Esophagus muscularis mucosa (tissue), 4 donors: ENCODE measurements at places on chromosomes 16 and 17. TPM values are rescaled to one million over a fixed set of nuclear protein-coding genes. Genes with fewer than 3 reads are reported as not detected.

GRCh38 chr17:44575403-44575802 is 18.1 kb downstream of the FZD2 start:
- no peak for DNase-seq

MMP2 gene
- 368 TPM for total RNA-seq

FADS6 gene
- total RNA-seq: not detected

DNA sequence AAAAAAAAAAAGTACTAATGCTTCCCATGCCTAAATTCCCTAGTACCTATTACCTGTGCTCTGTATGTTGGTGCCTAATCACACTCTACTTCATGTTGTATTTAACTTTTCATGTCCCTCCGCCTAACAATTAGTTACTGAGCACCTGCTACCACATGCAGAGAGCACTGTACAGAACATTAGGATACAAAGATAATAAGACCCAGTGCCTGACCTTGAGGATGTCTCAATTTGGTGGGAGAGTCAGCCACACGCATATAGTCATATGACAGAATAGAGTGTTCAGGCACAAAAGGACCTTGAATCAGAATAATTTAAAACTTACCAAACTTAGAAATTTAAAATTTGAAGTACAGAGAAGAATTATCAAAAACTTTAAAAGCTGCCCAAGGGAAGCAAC is 42.1 kb downstream of the USP31 start:
- no peak for DNase-seq

KRT20 gene
- total RNA-seq: not detected

DNA sequence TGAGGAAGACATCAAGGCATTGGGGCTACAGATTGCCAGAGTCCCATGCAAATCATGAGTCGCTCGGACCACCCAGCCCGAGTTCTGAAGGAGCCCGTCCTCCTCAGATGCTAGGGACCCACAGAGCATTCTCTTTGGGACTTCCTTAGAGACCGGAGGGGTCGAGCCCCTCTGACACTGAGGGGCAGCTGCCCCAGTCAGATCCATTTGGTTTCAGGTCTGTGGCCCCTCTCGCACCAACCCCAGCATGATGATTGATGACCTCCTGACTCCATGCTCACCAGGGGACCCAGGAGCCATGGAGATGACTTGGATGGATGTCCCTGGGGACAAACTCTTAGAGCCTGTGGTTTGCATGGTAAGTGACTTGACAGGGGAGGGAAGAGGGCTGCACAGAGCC is 8.0 kb downstream of the PDF start:
- no peak for DNase-seq

CRYM gene
- not detected for total RNA-seq

DNA sequence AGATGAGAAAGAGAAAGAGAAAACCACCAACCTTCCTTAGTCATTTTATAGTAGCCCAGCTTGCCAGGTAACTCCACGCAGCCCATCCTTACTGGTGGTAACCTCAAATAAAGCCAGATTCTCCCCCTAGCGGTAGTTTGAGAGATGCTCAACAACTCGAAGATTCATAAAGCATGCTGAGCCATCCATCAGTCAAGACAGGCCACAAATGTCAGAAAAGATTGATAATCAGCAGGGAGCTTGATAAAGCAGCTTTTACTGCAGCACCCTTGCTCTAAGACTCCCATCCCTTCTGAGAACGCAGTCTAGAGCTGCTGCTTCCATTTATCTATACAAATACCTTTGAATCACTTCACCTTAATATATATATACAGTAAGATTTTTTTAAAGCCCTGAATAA is 451.5 kb upstream of the HSBP1 start:
- no peak for DNase-seq

- no peak for DNase-seq
Measured at GRCh38 chr16:15919331-15919730, 30.1 kb upstream of the ABCC1 start.

PKMYT1 gene
- total RNA-seq: 2.5 TPM

DNA sequence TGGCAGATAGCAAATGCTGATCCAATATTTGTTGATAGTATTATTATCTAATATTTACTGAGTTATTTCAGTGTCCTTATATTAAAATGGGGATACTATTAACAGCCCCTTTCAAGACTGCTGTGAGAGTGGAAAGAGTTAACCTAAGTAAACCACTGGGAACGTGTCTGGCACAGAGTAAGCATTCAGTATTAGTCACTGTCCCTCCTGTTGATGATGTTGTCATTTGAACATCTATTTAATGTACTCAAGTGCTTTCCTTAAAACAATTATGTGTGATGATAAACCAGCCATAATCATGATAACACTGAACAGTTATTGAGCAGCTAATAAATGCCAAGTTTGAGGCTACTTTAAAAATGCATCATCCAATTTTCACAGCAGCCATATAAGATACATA is 135.7 kb upstream of the XYLT1 start:
- DNase-seq: no peak

OR1D2 gene
- not detected for total RNA-seq

FBXW10 gene
- not detected for total RNA-seq

DNA sequence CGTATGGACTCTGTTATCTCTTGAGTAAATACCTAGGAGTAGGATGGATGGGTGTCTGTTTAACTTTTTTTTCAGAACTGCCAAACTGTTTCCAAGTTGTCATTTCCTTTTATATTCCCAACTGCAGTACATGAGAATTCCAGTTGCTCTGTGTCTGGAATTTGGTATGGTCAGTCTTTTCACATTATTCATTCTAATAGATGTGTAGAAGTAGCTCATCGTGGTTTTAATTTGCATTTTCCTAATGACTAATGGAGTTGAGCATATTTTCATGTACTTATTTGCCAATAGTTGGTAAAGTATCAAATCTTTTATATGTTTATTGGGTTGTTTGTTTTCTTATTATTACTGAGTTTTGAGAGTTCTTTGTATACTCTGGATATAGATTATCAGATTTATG is 27.0 kb downstream of the MRTFB start:
- DNase-seq: no peak

DNA sequence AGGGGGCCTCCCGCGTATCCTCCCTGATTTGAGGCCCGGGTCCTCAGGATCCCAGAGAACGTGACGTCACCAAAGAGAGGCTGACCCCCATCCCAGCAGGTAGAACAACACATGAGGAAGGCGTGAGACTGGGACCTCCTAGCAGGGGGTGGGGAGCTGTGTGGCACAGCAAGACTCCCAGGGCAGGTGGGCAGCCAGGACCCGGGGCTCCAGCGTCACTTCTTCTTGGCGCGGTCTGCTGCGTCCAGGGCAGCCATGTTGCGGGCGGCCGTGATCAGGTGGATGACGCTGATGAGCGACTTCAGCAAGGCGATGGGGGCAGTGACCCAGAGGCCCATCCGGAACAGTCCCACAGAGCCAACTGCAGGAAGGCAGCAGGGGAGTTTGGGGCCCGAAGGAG is 4.1 kb downstream of the CDIPT start:
- no peak for DNase-seq

GRCh38 chr16:12362482-12363458 is 386.2 kb downstream of the SNX29 start:
- no peak for DNase-seq

DNA sequence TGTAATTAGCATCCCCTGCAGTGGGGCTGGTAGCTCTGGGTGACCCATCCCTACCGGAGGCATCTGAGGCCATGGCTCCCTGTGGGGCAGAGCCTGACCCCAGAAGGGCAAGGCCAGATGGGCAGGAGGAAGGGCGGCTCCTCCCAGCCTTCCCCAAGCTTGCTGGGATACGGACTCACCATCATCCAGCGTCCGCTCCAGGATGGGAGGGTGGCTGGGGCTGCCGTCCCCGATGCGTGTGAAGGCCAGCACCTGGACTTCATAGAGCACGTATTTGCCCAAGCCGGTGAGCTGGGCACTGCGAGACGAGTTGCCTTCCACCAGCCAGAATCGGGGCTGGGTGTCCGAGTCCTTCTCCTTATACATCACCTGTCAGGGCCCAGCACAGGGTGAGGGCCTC is 81.6 kb upstream of the CDC42EP4 start:
- no peak for DNase-seq

GRCh38 chr16:77063676-77064016 is 127.3 kb upstream of the MON1B start:
- DNase-seq: no peak

- DNase-seq: no peak
Measured at GRCh38 chr16:63816276-63816675, 1305.6 kb downstream of the CDH11 start.

CACNG3 gene
- total RNA-seq: not detected

C16orf46 gene
- total RNA-seq: not detected

- no peak for DNase-seq
Measured at GRCh38 chr17:10807704-10808128, 3.8 kb upstream of the TMEM238L start.

GRCh38 chr17:15249487-15249886 is 15.6 kb downstream of the PMP22 start:
- peak; percentile 45 for DNase-seq

DNA sequence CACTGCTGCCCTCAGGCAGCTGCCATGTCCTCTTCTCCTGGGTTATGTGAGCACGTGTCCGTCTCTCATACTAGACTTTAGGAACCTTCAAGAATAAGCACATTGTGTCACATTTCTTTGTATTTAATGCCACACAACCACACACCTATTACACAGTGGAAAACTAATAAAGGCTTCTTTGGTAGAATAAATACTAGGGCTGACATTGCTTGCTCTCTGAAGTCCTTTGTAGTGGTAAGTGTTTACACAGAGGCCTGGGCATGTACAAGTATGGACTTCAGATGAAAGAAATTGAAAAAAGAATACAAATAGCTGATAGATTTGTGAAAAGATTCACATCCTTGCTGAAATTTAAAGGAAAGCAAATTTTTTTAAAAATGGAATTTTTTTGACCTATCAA is 188.1 kb upstream of the CCL2 start:
- DNase-seq: no peak

COL1A1 gene
- total RNA-seq: 24.4 TPM

DNA sequence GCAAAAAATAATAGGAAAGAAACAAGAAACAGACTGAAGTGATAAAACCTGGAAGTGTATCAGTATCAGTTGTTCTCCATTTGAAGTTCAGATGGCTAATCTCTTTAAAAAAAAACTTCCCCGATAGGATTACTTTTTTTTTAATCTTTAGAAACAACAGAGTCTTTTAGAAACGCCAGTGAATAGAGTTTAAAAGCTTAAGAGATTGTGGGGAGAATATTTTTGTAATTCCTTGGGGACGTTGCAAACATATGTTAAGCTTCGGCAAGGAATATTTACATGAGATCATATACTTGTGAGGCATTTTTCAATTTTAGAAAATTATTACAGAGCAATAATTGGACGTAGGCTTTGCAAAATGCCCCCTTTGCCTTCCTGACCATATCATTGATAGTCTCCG is 13.2 kb downstream of the MAF start:
- DNase-seq: no peak

DNA sequence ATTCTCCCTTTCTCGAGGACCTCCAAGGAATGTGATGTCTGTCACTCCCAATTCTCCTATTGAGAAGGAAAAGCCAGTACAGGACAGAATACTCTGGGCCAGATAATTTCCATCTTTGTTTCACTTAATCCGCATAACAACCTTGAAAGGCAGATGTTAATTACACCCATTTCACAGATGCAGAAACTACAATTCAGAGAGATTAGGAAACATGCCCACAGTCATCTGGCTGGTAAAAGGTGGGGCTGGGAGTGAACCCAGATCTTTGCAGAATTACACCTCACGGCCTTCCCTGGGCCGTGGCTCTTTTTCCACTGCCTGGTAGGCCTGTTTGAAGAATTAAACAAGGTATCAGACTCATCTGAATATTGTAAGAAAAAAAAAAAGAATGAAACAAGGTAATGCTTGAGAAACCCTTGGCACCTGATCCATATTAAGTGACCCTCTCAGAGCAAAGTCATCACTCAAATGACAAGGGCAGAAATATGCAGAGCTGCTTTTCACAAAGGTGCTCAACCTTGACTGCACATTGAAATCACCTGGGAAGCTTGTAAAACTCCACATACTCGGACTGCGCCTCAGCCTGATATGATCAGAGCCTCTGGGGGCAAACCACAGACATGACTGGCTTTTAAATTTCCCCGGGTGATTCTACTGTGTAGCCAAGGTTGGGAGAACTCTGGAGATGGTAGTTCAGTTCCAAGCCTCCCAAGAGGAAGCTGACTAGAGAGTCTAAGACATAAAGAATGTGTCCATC is 16.6 kb upstream of the G6PC1 start:
- no peak for DNase-seq

- DNase-seq: no peak
Measured at GRCh38 chr17:50169121-50169764, 3.4 kb downstream of the SGCA start.

- no peak for DNase-seq
Measured at GRCh38 chr17:44209786-44210341, 9.6 kb downstream of the UBTF start.

GRCh38 chr17:21375162-21375560 is 996 bp upstream of the KCNJ12 start:
- DNase-seq: no peak

GRCh38 chr17:66717641-66718058 is 117.3 kb upstream of the CACNG5 start:
- DNase-seq: no peak

DNA sequence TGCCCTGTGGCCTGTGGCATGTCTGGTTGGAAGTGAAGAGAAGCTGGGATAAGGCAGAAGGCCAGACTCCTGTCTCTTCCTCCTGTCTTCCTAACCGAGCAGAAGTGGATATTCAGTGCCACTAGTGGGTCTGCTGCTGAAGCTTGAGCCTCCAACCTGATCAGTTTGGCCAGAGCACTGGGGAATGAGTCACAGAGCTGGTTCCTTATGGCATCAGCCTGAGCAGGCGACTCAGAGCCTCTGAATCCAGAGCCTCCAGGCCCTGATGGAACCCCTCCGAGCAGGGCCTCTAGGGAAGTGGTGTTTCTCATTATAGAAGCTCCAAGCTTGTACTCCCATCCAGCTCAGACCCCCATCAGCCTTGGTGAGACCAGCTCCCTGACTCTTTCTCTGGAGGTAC is 2.0 kb downstream of the WSCD1 start:
- DNase-seq: no peak

DNA sequence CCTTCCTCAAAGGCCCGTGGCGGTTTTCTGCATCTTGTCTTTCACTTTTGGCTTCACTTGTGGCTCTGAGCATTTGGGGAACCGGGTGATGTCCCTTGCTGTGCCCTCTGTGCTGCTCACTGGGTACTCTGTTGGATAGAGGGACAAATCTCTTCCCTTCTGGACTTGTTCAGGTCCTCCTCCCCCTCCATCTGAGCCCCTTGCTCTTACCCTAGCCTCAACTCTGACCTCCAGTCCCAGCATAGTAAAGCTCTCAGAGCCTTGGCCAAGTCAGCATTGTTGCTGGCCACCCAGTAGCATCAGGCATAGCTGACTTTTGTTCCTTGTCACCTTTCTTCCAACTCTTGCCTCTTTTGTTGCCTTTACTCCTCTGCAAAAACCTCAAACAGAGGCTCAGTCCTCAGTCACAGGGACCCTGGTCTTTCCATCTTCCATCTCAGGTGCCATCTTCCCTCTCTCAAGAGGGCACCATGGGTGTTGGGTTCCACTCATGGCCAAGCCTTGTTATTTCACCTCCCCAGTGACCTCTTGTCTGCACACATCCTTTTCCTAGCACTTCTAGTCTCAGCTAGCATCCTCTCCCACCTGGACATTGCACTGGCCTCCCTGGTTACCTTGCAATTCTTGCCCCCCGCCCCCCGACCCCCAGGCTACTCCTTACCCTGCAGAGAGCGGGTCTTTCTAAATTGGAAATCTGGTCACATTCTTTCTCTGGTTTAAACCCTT is 393 bp upstream of the PSMB10 start:
- DNase-seq: no peak

GRCh38 chr16:66662445-66663194 is 33.9 kb downstream of the CMTM4 start:
- DNase-seq: no peak

- no peak for DNase-seq
Measured at GRCh38 chr16:72898216-72898825, 149.6 kb downstream of the ZFHX3 start.

- no peak for DNase-seq
Measured at GRCh38 chr17:62307196-62307595, 73.2 kb upstream of the EFCAB3 start.
